ENCODE measurements at places on chromosomes 5 and 9.

DNA sequence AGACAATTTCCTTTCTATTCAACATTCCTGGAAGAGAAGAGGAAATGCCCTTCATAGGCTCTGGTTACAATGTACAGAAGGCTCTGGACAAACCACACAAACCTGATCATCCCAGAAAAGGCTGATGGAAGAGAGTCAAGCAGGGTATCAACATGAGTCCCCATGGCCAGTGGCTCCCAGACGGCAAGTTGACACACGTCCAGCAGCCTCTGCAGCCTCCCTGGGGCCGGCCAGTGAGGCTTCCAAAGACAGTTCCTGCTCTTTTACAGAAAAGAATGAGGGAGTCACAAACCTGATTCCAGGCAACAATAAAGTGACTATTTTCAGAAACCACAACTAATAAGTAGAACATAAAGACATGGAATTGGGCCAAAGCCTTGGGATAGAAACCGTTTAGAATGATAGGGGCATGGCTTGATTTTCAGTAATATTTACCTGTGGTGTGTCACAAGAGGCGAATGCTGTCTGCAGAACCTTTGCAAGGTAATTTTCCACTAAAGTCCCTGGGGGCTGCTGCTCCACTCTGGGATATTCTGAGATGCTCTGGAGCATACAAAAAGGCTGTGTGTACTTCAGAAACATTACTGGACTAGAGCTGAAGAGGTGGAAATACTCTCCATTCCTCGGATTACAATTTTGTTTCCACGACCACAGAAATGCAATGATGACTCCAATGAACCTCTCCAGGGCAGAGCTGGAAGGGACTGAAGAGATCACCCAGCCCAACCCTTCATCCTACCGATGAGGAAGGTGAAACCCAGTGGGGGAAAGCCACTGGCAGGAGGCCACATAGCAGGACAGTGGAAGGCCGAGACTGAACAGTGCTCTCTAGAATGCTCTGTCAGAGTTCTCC, 10.4 kb downstream of the MED27 start:
- DNase-seq: no peak

DNA sequence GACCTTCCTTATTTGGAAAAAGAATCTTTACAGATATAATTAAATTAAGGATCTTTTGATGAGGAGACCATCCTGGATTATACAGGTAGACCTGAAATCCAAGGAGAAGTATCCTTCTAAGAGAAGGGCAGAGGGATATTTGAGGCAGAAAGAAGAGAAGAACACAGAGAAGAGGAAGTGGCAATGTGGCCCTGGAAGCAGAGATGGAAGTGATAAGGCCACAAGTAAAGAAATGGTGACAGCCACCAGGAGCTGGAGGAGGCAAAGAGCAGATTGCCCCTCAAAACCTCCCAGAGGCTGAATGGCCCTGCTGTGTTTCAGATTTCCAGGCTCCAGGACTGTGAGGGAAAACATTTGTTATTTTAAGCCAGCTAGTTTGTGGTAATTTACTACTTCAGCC, 93.0 kb upstream of the ANKRD55 start:
- DNase-seq: no peak

DNA sequence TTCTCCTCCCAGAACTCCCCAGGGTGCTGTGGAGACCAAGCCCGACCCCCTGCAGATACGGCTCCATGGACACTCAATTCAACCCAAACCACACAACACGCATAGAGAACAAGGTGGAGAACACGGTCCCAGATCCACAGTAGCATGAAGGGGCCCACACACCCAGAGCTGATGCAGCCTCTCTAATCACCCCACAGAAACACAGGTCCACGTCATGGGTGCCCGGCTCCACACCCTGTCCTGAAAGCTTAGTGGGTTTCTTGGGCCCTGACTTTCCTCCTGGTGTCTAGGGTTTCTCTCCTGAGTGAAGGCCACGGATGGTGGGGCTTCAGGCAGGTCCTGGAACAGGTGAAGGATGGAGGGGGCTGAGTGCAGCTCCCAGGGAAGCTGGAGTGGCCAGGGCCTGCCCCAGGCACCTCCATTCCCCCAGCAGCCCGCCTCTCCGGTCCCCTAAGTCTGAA, 1.5 kb upstream of the SLC23A1 start:
- no peak for DNase-seq

DNA sequence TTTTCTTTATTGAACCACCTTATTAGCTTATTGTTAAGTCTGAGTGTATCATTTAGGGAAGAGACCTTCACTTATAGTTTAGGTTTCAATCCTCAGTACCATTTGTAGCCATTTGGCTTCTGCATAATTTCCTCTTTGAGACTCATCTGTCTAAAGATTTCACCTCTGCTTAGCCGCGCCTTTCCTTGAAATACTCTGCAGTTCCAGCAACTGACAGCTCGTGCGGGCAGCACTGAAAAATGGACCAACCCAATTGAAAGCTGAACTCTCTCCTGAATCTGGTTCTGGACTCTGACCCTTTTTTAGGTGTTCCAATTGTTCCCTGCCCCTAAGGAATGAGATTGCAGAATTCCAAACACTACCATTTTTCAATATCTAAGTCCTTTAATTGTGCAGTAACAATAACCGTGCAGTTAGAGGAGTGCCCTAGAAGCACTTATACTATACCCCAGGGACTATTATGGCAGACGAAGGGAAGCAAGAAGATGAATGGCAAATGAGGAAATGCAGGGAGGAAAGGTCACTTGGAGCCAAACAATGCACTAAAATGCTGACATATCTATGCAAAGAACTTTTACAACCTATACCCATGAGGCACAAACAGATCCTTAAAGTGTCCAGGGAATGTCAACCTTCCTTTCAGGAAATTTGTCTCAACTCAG, 50.1 kb upstream of the PDE4D start:
- no peak for DNase-seq

DNA sequence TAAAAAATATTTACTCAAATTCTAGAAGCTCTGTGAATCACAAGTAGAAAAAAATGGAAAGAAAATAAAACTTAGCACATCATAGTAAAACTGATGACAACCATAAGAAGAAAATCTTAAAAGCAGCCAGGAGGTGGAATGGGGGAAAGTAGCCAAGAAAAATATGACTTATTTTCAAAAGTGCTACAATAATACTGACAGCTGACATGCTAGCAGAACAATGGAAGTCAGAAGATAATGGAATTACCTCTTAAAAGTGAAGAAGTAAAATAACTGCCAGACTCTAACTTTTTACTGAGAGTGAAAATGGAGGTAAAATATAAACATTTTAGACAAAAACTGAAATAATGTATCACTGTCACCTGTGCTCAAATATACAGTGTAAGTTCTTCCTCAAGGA, 532.2 kb upstream of the SGCD start:
- no peak for DNase-seq

- no peak for DNase-seq
These were observed 21.4 kb upstream of the OTULINL start for GRCh38 chr5:14560091-14560595.

DNA sequence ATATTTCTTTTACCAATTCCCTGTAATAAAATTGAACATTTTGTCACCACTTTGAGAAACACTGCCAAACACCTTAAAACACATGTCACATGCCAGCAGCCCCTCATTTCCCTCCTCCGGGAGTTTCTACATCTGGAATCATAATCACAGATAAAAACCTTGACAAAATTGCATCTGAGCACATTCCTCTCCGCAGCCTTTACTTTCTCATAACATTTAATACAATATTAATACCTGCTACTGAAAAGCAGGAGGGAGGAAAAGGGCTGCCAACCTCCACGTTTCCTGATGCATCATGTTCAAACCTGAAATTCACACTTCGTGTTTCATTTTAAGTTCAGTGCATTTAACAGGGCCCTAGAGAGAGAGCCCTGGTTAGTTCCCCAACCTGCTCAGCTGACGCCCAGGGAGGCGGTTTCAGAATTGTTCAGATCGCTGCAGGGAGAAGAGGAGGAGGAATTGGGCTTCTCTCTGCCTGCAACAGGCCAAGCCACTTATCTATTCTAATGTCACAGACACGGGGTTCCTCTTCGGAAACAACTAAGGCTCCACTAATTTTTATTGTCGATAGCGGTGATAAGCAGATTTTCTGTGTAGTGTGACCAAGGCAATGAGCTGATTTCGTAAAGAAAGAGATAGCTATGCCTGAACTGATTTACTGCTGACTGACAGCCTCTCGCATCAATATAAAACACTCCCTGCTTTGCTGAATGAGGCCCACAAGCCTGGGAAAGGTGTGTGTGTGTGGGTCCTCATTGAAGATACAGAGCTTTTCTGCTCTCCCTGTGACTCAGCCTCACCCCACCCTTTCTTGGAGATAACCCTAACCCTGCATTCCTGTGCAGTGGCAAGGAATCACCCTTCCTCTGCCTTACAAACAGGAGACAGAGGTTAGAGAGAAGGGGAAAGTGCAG, 4.9 kb upstream of the LHX2 start:
- no peak for DNase-seq

GRCh38 chr9:17936365-17936764, 357.5 kb downstream of the SH3GL2 start:
- no peak for DNase-seq
